Stimulated activated CD4-positive, alpha-beta T cell treated with anti-CD3 and anti-CD28 coated beads, Interleukin-4, amount 100 ng/mL, for 4 hours (primary cell): ENCODE measurements at places on chromosomes 7 and 10.

GRCh38 chr7:107622429-107622828 lies 38.2 kb upstream of the SLC26A4 start:
- no peak for DNase-seq

DNA sequence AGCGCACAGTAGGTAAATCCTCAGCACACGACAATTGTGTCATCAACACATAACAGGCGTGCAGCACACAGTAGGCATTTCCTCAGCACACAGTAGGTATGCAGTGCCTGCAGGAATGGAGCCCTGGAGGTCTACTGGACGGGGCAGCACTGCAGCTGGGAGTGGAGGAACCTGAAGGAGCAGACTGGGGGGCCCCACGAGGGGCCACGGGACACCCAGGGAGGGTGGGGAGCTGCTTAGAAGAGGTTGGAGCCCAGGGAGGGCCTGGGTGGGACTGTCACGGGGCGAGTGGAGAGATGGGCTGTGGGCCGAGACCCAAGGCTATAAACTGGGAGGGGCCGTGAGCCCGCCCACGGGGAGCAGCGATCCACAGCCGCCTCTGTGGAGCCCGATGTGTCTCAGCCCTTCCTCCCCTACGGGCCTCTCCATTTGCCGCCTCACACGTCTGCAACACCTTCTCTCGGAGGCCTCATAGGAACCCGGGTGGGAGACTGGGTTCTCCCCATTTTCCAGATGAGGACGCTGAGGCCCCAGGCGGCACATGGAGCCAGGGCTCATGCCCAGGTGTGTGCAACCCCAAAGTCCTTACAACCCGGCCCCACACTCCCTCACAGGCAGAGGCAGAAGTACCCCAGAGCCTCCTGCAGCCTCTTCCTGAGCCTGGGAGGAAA lies 101.5 kb downstream of the MICALL2 start:
- no peak for DNase-seq

- DNase-seq = no peak
Observed at GRCh38 chr10:100380400-100380799, 33.4 kb downstream of the SCD start.

DNA sequence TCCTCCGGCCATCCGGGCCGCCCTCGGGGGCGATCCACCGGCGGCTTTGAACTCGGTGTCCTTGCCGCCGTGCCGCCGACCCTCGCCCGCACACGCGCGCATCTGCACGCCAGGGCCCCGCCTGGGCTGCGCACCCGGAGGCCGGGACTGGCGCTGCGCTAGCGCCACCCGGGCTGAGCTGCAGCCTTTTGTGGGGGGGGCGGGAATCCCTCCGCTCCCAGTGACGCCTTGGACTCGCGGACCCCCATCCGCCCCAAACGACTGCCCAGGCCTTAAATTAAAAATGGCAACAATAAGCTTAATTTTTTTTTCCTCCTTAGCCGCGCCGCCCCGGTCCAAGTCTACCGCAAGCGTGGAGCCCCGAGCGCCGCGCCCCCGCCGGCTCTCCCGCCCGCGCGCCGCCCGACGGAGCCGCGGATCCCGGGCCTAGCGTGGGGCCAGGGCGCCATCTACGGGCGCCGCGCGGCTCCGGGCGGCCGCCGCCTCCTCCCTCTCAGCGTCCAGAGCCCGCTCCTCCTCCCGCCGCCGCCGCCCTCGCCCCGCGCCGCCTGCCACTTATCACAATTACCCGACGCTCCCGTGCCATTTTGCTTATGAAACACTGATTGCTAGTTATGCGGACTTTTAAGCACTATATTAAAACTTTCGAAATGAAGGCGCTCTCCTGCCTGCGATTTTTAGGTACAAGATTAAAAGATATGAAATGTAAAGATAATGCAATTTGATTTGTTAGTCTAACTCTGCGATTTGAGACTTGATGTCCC lies 7.5 kb upstream of the EBF3 start:
- DNase-seq = peak; percentile 32

DNA sequence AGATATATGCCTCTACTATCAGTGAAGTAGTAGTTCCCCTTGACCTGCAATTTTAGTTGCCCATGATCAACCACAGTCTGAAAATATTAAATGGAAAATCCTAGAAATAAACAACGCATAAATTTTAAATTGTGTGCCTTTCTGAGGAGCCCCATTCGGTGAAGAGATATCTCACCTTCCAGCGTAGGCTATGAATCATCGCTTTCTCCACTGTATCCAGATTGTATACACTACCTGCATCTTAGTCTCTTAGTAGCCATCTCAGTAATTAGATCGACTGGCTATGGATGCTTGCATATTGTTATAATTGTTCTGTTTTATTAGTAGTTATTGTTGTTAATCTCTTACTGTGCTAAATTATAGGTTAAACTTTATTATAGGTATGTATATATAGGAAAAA lies 151.3 kb downstream of the LRRC4 start:
- no peak for DNase-seq

- no peak for DNase-seq
Observed at GRCh38 chr7:30471205-30471604, 7.4 kb downstream of the NOD1 start.

- DNase-seq = no peak
Observed at GRCh38 chr7:50851451-50851850, 68.8 kb upstream of the GRB10 start.

GRCh38 chr7:28656529-28656928 lies 244.2 kb downstream of the CREB5 start:
- DNase-seq = no peak

DNA sequence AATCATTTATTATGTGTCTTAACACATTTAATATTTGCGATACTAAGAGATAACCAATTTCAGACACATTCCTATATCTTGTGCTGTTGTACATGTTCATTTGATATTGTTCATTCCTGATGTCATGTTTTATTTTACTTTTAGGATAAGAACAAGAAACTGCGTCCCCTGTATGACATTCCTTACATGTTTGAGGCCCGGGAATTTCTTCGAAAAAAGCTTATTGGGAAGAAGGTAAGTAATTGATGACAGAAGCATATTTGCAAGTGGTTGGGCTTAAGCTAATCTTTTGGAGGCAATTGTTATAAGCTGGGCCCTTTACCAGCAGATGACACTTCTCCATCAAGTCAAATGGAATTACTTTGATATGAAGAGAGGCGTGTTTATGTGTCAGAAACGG lies 155.3 kb downstream of the SND1 start:
- DNase-seq = no peak

DNA sequence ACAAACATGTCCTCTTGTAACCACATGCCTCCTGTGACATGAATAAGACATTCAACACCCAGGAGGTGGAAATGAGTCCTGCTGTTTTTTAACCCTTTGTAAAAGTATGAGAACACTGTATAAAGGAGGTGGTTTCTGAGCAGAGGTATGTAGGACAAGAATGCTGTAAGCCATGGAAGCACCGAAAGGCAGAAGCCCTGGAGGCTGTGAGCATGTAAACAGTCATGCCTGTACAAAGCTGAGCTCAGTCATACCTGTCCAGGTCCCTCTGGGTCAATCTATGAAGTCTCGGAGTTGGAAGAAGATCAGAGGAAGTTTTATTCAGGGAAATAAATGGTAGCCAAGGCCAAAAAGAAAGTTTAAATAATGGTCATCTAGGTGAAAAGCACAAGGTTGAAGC lies 34.7 kb upstream of the XPNPEP1 start:
- DNase-seq = no peak

DNA sequence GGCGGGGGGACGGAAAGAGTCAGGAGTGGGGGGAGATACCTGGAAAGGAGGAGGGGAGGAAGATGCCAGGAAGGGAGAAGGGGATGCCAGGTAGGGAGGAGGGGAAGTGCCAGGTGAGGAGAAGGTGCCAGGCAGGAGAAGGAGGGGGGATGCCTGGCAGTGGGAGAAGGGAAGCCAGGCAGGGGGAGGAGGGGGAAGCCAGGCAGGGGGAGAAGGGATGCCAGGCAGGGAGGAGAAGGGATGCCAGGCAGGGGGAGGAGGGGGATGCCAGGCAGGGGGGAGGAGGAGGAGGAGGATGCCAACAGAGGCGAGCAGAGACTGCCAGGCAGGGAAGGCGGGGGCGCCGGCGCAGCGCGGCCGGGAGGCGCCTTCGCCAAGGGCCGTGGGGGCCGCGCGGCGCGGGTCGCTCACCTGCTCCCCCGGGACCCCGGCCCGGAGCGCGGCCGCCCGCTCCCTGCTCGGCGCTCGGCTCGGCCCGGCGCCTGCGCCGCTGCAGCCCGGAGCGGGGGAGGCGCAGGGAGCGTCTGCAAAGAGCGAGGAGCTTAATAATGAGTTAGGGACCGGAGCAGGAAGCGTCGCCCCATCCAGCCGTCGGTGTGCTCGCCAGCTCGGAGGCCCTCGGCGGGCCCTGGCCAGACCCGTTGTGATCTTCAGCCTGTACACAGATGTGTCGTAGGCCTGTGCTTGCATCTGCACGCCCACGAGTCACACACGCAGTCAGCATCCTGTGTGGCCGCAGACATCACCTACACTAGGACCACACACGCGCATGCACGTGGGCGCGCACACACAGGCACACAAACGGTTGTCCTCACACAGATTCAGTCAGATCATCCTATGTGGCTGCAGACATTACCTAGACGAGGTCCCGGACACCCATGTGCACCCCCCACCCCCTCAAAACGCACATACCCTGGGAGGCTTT lies 28.4 kb upstream of the SMARCD3 start:
- DNase-seq = peak; percentile 58

DNA sequence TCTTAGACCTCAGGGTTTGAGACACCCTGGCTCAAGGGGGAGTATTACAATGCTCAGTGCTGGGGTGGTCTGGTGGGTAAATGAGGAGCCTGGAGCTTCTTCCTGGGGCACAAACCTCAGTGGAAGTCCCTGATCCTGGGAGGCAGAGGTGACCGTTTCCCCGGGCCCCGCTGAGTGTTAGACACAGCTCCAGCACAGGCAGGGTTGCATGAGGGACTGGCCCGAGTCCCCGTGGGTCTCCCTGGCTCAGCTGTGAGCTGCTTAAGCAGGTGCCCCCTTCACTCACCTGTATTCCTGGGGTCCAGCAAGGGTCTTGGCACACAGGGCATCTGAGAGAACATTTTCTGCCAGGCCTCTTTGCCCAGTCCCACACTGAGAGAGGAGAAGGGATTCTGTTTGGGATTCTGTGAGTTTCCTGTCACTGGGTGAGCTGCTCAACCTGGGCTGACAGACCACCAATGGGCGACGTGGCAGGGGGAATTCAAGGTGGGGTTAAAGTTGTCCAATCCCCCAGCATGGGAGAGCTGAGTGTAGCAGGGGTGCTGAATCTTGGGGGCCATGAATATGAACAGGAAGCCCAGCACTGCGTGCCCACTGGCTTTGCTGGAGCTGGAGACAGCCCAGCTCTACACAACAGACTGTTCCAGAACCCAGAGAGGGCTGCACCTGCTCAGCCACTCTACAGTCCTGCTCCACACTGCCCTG lies 29.9 kb downstream of the DDIT4 start:
- no peak for DNase-seq

DNA sequence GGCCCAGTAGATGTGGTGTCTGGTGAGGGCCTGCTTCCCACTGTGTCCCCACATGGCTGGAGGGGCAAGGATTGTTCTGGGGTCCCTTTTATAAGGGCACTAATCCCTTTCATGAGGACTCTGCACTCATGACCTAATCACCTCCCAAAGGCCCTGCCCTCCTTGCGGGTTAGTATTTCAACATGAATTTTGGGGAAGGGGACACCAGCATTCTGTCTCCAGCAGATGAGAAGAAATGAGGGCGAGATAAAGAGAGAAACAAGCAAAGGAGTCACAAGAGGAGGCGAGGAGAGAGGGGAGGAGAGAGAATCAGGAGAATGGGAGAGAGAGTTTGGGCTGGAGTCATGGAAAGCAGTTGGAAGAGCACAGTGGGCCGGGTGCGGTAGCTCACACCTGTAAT lies 83.7 kb downstream of the C10orf105 start:
- DNase-seq = no peak

GRCh38 chr7:152105205-152105604 lies 79.7 kb downstream of the GALNT11 start:
- no peak for DNase-seq

DNA sequence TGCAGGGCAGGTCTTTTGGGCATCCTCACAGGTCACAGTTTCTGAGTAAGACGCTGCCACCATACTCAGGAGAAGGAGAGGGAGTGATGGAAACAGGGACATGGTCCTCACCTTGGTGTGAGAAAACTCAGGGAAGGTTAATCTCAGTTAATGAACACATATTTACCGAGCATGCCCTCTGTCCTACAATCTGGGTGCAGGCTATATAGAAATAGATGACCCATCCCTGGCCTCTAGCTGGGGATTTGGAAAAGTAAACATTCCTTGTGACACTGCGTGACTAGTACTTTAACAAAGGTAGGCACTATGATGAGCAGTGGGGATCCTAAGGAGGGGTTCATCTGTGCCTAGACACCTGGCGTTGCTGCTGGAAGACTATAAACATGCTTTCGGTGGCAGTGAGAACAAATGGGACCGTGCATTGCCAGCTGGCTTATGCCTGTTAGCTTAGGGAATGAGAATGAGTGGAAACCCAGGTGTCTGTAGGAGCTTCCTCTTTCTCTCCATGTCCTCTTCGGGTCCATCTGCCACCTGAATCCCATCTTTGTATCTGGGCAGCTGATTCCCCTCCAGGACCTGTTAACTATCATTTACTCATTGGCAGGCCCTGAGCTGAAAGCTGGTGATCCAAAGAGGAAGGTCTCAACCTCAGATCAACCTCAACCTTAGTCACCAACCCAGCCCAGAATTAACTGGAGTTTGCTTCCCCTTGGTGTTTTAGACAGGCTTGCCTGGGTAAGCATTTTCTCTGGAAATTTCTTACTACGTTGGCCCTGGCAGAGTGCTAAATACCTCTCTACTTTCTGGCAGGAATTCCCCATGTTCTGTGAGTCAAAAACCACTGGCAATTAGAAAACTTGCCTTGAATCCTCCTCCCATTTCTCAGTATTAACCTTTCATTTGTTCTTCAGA lies 794 bp downstream of the MBL2 start:
- DNase-seq = no peak

DNA sequence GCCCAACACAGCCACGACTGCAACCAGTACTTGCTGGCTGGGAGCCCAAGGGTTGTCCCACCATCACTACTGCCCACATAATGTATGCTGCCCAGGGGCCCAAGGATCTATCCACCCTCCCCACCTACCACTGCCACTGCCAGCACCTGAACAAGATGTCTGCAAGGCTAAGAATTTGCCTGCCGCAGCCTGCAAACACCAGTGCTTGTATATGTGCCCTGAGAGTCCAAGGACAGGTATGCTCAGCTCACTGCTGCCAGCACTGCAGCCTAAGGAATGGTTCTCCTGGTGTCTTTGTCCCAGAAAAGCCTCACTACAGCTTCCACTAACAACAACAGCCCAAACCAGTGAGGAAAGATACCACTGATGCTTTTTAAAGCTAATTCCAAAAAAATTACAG lies 1174.0 kb downstream of the SORCS1 start:
- no peak for DNase-seq
